ENCODE measurements at places on chromosomes 12 and 14.

DNA sequence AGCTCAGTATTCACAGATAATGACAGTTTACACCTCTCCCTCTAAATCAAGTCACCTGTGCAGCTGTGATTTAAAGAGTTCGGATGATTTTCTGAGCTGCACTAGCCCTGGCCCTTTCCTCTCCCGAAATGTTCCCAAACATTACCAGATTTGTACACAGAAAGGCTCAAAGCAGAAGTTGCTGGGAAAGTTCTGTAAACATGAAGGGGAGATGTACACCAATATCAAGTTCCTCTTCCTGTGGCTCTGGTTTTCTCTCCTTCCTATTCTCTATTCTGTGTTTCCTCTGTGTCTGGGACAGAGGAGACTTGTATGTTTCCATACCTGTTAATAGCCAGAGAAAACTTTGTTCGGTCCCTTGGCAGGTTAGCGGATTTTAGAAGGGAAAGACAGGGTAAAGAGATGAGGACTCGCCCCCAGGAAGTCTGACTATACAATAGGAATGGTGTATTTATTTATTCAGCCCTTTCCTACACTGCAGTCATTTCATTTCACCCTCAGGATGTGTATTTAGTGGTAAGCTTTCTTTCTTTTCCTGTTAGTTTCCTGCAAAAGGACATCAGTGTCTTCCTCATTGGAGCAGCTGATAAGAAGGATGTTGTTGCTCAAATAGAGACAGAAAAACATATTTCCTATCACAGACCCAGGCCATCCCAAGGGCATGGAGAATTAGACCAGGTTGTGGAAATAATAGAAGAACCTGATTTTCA lies 7.6 kb upstream of the NUMB start:
- DNase-seq, result no peak

DNA sequence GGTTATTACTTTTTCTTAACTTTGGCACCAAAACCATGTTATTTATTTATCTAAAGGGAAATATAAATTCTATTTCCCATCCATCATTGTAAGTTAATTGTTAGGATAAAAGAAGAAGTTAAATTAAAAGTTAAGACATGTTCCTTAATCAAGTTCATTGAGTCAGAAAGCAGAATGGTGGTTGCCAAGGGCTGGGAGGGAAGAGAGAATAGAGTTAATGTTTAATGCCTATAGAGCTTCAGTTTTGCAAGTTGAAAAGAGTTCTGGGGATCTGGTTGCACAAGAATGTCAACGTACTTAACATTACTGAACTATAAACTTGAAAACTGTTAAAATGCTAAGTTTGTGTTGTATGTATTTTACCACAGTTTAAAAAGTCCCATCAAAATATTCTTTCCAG lies 63.2 kb upstream of the NR2C1 start:
- no peak for DNase-seq

DNA sequence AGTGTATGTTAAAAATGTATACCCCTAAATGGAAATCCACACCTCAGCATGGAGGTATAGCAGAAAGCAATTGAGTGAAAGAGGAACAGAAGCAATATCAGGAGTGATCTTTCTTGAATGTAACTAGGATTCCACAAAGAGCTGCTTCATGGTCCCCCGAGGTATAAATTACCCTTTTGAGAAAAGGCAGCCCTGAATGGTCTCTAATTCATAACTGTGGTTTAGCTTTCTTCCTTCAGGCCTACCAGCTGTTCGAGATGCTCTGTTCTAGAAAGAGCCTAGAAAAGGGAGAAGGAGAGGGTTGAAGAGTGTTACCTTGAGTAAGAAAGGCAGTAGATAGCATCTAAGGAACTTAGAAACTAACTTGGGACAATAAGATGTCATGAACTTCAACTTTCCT lies 42.9 kb upstream of the CSRNP2 start:
- DNase-seq, result no peak

DNA sequence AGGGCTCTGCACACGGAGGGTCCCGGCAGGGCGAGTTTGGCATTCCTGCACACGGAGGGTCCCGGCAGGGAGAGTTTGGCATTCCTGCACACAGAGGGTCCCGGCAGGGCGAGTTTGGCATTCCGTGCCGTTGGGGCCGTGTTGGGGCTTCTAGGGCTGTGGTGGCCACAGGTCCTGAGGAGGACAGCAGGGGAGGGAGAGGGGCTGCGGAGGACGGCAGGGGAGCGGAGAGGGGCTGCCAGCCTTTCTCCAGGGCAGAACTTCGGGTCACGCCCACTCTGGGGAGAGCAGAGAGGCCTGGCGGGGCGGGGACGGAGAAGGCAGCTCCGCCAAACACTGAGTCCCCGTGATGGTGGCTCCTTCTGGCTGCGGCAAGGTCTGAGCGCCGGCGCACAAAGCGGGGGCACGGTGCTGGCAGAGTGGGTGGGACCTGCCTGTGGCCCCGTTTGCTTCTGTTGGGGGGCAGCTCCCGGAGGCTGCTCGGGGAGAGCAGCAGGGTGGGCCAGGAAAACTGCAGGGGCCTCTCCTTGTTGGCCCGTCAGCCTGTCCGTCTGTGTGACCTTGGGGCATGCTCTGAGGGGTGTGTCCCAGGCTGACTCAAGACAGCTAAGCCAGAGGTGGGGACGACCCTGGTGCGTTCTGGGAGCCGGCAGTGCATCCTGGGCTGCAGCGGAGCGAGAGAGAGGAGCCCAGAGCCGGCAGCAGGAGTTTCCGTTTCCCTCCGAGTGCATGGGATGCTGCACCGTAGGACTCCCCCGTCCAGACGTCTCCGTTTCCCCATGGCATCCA lies 60.2 kb downstream of the LRCOL1 start:
- no peak for DNase-seq

GRCh38 chr14:68660495-68660894 lies 132.4 kb downstream of the ZFP36L1 start:
- no peak for DNase-seq

- DNase-seq, result no peak
Observed at GRCh38 chr14:32578181-32578580, 249.1 kb downstream of the AKAP6 start.

DNA sequence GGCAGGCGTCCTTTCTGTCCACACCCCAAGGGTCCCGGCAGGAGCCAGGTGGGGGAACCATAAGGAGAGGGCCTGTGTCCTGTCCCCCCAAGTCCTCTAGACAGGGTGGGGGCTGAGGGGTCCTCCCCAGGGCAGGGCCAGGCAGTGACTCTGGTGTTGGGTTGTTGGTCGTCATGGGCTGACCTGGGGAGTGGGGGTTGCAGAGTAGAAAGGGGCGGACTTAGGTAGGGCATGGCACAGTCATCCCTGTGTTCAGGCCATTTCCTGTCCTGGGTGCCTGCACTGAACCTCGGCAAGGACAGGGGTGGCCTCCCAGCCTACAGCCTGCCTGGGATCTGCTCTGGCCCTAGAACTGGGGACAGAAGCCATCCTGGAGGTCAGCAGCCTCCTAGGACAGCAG lies 356.2 kb downstream of the TMEM121 start:
- no peak for DNase-seq

DNA sequence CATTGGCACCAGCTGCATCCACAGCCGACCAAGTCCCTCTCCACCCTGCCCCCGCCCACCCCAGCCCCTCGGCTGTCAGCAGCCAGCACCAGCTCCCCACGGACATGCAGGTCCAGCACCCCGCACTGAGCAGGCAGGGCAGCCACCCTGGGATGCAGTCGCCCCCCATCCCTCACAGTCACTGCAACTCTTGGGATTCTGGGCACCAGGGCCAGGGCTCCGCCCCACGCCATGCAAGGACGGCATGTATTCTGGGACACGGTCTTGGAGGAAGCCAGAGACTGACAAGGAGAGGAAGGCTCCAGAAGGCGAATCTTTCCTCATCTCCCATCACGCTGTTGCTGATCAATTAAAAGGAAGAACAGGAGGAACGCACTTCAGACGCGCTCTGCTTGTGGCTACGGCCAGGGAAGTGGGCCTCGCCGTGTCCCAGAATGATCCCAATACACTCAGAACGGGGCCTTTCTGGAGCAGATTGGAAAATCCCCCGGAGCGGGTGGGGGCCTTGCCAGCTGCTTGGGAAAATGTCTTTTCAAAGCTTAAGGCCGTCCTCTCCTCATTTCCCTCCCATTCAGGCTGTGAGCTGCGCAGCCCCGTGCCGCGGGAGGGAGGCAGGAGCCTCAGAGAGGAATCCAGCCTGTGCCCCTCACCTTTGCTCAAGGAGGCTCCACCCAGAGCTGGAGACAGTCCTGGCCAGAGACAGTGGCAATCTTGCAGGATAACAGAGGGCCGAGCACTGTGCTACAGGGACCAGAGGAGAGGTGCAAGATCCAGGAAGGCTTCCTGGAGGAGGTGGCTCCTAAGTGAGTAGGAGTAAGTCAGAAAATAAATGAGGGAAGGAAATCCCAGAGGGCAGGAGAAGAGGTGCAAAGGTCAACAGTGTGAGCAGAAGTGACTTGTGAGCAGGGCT lies 54.1 kb upstream of the DIO3 start:
- DNase-seq, result no peak

- peak; percentile 62 for DNase-seq
Observed at GRCh38 chr12:49698619-49699545, 8.3 kb downstream of the FMNL3 start.

GRCh38 chr12:80262771-80263170 lies 163.4 kb downstream of the OTOGL start:
- DNase-seq, result no peak

GRCh38 chr12:6424866-6425265 lies 19.9 kb upstream of the CD27 start:
- no peak for DNase-seq

DNA sequence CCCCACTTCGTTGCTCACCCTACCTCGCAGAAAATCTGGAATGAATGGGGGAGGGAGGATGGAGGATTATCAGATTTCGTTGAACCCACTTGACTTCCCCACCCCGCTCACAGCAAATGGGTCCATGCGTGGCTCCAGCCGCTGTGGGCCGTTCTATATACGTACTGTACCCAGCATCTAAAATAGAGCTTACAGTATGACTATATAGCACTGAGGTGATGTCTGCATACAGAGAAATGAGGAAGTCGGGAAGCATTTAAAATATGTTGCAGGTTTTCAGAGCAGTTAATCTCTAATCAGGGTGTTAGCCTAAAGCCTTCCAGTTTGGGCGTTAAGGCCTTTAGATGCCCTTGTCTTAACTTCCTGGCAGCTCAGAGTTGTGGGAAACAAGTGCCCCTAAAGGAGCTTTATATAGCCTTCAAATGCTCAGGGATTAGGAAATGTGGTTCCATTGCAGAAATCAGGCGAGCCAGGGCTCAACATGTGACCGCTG lies 1.4 kb downstream of the BICDL1 start:
- DNase-seq, result no peak

DNA sequence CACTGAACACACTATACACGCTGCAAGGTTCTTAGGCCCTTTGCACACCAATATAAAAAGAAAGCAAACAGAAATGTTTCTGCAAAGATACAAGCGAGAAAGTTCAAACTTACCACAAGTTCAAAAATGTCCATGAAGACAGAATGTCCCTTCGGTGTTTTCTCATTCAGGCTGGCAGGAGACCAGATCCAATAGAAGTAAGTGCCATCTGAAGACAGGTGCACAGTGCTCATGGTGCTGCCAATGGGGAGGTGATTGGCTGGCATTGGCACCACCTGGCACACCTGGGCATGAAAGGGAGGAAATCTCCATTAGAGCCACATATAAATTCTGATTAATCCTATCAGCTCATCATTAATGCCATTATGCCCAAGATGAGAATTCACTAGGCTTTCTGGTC lies 76.3 kb downstream of the HECTD4 start:
- no peak for DNase-seq

GRCh38 chr12:87678453-87678852 lies 350.7 kb downstream of the C12orf50 start:
- DNase-seq, result no peak

DNA sequence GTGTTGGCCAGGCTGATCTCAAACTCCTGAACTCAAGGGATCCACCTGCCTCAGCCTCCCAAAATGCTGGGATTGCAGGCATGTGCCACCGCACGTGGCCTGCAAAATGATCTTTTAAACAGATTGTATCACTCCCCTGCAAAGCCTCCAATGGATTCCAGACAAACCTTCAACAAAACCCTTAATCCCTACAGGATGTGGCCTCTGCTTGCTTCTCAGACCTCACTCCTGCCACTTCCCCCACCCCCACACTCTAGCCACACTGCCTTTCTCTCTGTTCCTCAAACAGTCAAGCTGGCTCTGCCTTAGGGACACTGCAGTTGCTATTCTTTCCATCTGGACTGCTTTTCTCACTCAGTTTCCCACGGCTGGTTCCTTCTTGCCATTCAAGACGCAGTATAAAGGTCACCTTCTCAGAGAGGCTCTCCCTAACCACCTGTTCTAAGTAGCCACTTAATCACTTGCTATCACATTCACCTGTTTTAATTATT lies 47.3 kb upstream of the TMED10 start:
- peak; percentile 38 for DNase-seq

- DNase-seq, result no peak
Observed at GRCh38 chr12:13170892-13171490, 25.5 kb upstream of the EMP1 start.

DNA sequence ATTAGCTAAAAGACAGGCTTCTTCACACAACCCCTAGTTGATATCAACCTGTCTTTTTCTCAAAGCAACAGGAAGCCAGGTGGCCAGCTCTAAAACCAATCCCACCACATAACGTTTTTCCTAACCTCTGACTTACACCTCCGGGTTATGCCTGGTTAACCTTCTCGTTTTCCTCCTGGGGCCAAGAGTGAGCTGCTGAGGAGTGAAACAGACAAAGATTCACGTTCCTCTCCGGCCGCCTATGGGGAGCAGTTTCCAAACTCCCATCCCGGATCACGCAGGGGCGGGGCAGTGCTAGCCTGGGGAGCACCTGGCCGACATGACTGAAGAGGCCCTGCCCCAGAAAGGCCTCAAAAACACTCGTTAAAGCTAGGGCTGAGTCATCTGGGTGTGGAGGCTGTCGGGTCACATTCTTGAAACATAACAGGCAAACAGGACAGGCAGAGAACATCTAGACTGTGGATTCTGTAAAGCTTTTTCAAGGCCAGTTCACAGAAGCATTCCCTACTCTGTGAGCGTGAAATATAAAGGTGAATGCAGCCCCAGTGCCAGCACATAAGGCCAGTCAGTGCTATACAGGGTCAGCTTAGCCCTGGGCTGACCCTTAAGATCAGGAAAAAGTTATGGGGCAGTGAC lies 25.9 kb upstream of the LGALS3 start:
- DNase-seq, result no peak

- no peak for DNase-seq
Observed at GRCh38 chr12:91877022-91877421, 268.6 kb downstream of the BTG1 start.

All from GM18507 (cell line).